Ammon's horn (tissue), 1 donor: ENCODE measurements at places on chromosomes 5 and 9.

GRCh38 chr5:77431719-77432118 lies 60.4 kb downstream of the WDR41 start:
- DNase-seq: no peak

GRCh38 chr9:135243201-135244190 lies 156.0 kb downstream of the OLFM1 start:
- no peak for DNase-seq

GRCh38 chr5:95821110-95822021 lies 1.2 kb downstream of the GLRX start:
- no peak for DNase-seq

GRCh38 chr5:143509758-143510221 lies 106.3 kb upstream of the NR3C1 start:
- DNase-seq: no peak

DNA sequence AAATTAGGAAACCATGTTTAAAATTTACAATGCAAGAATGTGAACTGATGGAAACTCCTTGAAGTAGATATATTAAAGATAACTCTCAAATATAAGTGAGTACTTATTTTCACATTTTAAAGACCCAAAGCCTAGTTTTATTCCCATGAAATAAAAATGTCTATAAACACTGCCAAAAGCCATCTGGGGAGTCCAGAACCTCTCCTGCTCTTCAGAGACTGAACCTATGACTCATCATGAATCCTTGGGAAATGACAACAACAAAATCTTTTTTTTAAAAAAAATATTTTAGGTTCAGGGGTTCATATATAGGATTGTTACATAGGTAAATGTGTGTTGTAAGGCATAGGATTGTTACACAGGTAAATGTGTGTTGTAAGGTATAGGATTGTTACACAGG lies 33.8 kb upstream of the FYB1 start:
- no peak for DNase-seq

GRCh38 chr5:124056991-124057723 lies 545.2 kb downstream of the CSNK1G3 start:
- DNase-seq: peak; percentile 58

GRCh38 chr9:36834736-36835135 lies 199.3 kb downstream of the PAX5 start:
- DNase-seq: no peak

GRCh38 chr9:97763874-97764273 lies 66.7 kb upstream of the XPA start:
- DNase-seq: no peak

GRCh38 chr9:100567856-100568255 lies 10.0 kb upstream of the CAVIN4 start:
- DNase-seq: no peak

- peak; percentile 34 for DNase-seq
These were observed 41.0 kb downstream of the CCNJL start for GRCh38 chr5:160271396-160271795.

GRCh38 chr9:25960178-25960577 lies 281.9 kb upstream of the TUSC1 start:
- no peak for DNase-seq

DNA sequence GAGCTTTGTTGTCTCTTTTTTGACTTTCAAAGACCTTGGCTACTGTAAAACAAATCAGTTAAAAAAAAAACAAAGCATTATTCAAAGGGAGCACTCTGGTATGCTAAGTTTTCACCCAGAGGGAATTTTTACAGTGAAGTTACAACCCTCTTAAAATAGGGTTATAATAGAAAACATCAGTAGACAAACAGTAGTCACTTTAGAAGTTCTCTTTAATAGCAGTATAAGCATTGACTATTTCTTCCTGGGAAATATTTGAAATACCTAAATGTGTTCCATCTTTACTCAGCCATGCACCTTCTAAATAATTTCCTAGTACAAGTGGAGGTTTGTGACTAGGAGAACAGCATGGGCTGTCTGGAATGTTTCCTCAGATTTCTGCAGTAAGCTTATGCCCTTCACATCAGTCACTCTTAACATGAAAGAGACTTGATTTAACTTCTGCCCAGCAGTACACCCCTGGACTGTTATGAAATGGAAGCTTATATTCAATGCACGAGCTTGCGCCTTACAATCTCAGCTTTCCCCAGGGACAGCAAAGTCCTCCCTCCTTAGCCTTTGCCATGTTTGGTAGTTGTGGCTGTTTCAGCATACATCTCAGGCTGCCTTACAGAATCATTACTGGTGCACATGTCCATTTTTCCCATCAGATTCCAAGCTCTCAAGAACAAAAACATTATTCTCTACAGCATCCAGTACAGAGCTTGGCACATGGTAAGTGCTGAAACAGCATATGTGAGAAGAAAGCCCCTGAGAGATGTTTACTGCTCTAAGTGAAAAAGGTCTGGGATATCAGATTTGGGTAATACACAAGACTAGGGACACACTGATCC lies 191.5 kb downstream of the ZNF608 start:
- DNase-seq: no peak

DNA sequence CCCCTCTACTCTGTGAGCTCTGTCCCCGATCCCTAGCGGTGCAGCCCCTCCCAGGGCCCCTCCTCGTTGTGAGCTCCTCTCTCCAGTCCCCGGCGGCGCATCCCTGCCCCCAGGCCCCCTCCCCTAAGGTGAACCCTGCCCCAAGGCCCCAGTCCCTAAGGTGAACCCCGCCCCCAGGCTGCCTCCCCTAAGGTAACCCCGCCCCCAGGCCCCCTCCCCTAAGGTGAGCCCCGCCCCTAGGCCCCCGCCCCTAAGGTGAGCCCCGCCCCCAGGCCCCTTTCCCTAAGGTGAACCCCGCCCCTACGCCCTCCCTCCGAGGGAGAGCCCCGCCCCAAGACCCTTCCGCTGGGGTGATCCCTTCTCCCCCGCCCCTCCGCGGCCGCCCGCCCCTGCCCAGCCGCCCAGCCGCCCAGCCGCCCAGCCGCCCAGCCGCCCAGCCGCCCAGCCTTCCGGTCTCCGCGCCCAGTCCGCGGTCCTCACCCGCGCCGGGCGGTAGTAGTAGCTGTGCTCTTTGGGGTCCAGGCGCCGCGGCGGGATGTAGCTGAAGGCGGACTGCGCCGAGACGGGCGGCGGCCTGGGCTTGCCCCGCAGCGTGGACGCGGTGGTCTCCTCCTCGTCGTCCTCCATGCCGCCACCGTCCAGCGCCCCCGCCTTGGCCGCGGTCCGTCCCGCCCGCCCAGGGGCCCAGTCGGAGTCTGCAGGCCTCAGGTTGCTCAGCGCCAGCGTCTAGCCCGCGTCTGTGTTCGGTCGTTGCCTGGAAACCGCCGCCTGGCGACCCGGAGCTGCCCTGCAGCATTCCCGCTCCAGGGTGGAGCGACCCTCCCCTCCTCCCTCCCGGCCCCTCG lies at the start of gene CFAP90:
CFAP90 (minus strand) TSS at position 739 of the 845 bp plus-strand sequence; CDS start at position 627, 112 bp downstream.
- peak; percentile 51 for DNase-seq

DNA sequence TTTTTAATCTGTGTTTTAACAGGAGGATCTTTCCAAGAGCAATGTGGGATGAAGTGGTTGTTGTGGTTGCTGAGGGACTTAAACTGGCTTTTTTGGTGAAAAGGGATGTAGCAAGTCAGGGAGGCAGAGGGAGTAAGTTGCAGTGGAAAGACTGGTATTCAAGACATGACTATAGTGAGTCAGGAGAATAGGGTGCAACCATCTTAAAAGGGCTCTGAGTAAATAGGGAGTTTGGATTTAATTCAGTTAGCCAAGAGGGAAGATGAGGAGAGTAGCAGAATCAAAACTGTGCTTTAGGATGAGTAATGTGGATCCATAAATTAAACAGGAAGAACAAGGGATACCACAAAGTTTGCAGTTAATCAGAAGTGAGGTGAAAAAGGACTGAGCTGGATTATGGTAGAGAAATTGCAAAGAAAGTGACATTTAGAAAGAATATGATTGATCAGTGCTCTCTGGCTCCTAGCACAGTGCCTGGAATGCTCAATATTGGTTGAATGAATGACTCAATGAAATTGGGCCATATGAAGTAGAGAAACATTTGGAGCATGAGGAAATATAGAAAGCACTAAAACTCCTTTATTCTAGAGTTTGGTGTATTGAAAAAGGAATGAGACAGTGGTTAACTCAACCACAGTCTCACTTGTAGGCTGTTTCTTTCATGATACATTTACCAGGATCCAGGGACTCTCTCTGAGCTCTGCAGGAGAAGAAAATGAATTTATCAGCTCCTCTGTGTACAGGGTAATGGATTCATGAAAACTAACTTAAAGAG lies 5.1 kb downstream of the POLR3G start:
- no peak for DNase-seq

- no peak for DNase-seq
These were observed 59.7 kb downstream of the ABCA1 start for GRCh38 chr9:104868303-104868686.

GRCh38 chr5:74889523-74890105 lies 23.4 kb upstream of the FAM169A start:
- DNase-seq: no peak

DNA sequence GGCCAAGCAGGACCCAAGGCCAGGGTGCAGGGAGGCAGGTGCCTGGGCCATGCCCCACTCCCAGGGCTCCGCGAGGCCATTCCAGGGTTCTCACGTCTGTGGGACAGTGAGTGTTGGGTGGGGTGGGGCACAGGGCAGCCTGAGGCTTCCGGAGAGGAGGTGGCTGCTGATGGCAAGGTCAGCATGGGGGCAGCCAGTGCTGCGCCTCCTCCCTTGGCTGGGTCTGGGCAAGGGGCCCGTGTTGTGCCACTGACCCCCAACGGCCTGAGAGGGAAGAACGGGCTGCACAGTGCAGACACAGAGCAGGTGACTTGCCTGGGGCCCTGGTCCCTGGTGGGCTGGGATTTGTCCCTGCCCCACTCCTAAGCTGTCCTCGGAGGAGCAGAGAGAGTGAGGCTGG lies 82.1 kb downstream of the RXRA start:
- DNase-seq: no peak

GRCh38 chr5:168282120-168282519 lies 9.3 kb upstream of the WWC1 start:
- DNase-seq: no peak

DNA sequence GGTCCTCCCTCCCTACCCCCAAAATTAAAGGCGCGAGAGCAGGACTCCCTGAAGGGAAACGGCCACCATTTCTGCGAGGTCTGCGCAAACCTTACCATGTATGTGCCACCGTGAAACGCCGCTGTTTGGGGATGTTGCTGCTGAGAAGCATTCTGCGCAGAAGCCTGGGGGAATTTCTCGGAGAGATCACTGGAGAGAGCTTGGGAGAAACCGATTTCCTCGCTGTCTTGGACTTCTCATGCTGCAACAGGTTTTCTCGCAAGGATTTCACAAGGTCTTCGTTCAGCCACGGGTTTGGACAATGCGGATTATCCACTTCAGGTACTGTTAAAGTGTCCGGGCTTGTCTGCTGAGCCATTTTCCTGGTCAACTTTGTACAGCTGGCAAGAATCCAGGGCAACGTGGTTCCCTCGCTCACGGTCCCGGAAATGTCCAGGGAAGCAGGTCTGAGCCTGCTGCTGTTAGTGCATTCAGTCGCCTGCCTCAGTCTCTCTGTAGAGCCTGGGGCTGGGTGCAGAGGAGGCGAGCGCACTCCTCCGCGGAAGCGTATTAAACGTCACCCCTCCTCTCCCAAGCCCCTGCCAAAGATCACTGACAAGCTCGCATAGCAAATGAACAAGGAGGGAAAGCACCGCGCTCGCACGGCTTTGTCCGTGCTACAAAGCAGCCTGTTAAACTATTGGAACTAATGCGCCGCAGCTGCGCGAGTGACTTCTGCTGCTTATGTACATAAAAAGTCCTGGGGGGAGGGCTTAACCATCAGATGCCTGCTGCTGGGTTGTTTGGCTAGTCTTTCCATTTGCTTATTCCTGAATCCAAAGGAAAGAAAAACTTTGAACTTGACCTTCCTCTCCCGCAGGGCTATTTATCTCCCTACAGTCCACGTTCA lies 125.1 kb downstream of the PDE4D start:
- peak; percentile 68 for DNase-seq

GRCh38 chr9:113962396-113962795 lies 86.3 kb downstream of the ZNF618 start:
- DNase-seq: no peak

DNA sequence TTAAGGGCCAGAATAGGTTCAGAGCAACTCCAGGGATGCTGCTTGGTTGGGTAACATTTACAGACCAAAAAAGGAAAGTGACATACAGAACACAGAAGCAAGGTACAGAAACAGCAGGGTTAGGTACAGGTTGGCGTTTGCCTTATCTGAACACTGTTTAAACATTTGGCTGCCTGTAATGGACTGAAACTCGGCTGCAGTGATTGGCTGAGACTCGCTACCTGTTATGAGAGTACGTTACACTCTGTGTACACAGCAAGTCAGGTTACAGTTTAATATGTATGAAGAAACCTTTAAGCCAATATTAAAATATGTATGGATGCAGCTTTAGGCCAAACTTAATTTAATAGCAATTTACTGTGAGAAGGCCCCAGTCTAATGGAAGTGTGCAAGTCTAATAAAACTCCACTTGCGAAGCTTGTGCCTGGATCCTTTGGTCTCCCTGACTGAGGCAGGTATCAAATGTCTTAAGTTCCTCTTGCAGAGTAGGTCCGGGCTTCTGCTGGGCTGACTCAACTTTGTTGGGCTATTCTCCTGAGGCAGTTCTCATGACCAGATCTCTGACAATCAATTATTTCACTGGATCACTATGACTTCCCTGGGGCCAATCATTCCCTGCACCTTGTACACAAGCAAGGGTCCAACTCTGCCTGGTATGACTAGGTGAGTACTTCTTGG lies 204.9 kb downstream of the ZNF462 start:
- no peak for DNase-seq

GRCh38 chr9:122360891-122361290 lies 9.9 kb upstream of the PTGS1 start:
- no peak for DNase-seq
